CD8-positive, alpha-beta memory T cell (primary cell): ENCODE measurements at places on chromosomes 1 and 21.

DNA sequence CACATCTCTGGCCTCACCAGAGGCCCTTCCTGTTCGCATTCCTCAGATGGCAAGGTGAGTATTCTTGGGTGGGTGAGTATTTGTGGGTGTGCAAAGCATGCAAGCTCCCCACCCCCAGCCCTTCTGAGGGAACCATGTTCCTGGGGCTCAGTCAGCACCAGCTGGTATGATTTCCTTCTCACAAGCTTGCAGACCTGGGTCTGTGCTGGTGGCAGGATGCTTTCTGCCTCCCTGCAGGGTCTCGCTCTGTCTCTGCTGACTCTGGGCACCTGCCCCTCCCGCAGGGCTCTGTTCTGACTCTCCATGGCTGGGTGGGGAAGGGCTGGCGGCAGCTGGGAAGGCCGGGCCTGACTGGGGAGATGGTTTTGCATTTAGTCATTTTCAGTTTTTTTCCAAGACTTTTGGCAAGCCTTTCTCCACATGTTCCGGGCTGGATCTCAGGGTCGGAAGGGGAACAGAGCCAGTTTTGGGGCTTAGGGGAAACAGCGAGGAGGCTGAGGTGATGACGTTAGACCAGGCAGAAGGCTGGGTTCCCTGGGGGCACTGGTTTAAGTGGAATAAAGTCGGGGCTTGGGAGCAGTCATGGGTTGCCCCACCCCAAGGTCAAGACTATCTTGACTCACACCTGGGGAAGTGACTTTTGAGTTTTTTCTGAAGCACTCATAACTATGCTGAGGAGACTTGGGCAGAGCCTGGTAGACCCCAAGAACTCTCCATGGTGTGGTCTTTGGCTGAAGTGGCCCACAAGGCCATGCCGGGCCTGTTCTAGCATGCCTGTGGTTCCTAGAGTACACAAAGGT lies 6.2 kb downstream of the RASSF5 start:
- no peak for DNase-seq

DNA sequence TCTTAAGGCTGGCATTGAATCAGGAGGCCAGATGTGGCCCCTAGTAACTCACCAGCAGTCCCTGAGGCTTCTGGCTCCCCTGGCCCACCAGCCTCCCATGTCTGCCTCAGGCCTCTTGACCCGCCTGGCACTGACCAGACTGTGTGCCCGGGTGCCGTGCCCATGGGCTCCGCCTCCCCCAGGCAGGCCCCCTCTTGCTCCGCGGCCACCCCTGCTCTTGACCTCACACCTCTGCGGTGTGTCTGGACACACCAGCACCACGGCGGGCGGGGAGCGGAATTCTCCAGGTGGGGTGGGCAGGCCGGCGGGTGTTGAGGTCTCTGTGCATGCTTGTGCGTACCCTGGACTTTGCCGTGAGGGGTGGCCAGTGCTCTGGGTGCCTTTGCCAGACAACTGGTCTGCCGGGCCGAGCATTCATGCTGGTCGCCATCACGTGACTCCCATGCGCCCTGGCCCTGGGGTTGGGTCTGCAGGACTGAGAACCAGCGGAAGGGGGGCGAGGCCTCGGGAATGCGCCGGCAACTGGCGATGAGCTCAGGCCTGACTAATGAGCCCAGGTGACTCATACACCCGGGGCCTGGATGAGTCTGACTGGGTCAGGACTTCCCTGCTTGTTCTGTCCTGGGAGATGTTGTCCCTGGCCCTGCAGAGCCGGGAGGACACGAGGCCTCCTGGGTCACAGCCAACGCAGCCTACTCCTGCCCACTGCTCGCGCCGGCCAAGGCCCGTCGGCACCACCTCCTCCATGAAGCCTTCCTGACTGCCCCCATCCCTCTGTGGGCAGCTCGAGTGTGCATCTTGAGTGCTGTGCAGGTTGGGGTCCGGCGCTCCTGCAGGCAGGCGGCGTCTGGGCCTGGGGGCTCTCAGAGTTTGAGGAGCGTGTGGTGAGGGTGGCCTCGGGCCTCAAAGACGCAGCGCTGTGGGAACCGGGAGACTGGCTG lies 22.6 kb downstream of the COL18A1 start:
- DNase-seq, result no peak

- DNase-seq, result peak; percentile 45
Observed at GRCh38 chr1:156489166-156489934, 11.2 kb downstream of the MEF2D start.

- no peak for DNase-seq
Observed at GRCh38 chr1:83931658-83932253, 67.2 kb downstream of the TTLL7 start.

DNA sequence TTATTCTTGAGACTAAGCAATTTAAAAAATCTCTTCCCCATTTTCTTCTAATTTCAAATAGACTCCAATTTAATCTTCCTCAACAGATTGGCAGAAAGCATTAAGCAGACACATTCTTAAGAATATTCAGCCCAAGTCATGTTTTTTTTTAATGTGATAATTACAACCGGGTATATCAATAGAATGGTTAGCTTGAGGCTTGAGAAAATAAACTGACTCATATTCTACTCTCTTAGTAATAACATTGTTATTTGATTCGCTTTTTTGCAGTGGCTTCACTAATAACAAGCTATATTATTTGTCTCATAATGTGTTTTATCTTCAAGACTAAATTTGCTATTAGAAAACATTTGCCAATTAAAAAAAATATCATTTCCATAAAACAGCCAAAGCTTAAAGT lies 488.6 kb upstream of the RGS18 start:
- no peak for DNase-seq

GRCh38 chr21:25640202-25640942 lies 1.3 kb downstream of the JAM2 start:
- no peak for DNase-seq

DNA sequence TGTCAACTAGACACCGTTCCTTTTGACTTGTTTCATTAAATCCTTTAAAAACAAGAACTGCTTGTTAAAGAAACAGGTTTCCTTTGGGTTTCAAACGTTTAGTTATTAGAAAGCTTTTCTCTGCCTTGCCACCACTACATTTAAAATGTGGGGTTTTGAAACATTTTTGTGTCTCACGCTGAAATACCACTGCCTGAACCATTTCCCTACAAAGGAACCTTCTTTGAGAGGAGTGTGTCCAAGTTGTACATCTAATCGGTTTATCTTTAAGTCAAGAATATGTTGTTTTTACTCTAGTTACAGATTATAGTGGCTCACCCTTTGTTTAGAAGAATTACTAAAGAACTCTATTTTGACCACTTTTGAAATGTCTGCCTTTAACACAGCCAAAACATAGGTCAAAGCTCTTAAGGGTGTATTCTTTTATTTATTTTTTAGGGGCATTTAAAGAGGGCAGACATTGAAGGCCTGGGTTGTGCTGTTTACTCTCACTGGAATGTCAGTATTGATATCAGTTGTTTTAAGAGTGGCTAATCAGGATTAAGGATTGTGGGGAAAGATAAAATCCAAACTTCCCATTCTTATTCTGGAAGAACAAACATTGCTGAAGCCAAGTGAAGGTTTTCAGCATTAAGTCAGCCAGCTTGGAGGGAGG lies 143.4 kb downstream of the GALNT2 start:
- no peak for DNase-seq

- no peak for DNase-seq
Observed at GRCh38 chr1:106502659-106503058, 553.8 kb upstream of the PRMT6 start.

DNA sequence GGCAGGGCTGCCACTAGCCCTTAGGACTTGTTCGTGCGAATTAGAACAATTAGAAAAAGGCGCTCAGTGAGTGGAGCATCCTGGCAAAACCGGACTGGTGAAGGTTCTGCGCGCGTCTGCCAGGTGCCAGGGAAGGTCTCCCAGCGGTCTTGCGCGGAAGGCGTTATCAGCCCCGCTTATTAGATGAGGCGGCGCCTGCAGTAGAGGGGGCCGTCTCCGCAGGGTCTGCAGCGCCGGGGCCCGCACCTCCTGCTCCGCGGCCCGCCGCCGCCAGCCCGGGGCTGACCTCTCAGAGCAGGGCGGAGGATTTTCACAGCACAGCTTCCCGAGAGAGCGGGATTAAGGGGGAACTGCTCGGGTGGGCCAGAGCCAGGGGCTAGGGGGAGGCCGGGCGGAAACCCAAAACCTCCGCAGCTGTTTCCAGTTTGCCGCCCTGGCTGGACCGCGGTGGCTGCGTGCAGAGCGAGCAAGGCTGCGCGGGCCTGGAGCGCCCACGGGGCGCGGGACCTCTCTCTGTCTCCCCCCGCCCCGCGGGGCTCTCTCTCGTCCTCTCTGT lies 155.2 kb downstream of the FOXD2 start:
- no peak for DNase-seq

DNA sequence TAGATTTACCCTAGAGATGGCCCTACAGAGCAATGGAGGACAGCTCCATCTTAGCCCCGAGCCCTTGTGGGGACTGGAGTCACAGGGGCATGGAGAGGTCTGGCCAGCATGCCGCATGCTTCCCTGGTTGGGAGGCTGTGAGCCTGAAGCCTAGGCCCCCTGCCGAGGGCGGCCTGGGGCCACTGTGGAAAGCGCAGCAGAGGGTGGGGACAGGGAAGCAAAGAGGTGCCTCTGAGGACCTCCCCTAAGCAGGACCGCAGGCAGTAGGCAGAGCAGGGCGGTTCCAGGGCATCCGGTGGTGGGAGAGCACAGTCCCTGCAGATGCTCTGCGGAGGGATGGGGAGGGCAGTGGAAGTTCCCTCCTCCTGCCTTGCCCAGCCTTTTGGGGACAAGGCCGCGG lies 26.5 kb upstream of the PEF1 start:
- no peak for DNase-seq

- no peak for DNase-seq
Observed at GRCh38 chr1:119108988-119109387, 31.5 kb downstream of the WARS2 start.

DNA sequence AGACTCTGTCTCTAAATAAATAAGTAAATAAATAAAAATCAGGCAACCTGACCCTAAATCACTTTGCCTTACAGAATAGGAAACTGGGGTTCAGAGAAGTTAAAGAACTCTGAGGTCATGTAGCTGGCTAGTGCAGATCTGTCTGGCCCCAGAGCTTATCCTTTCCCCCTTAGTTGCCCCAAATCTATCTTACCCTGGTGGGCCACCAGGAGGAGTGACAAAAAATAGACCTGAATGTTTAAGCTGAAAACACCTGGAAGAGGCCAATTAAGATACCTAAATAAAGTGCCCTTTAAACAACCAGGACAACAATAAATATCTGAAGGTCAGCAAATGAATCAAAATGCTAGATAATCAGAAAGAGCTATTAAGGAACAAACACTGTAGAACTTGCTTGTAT lies 59.7 kb downstream of the TEX35 start:
- no peak for DNase-seq

- no peak for DNase-seq
Observed at GRCh38 chr1:206568779-206569352, 43.4 kb downstream of the EIF2D start.

- DNase-seq, result no peak
Observed at GRCh38 chr1:241985787-241986186, 13.1 kb downstream of the MAP1LC3C start.
